ENCODE measurements at places on chromosomes 12 and 14. TPM values are rescaled to one million over a fixed set of nuclear protein-coding genes. Genes with fewer than 3 reads are reported as not detected.

Gene CIROP
- not detected for total RNA-seq

Gene MRPL52
- 77.9 TPM for total RNA-seq

Gene CFAP54
- total RNA-seq = 0.20 TPM

Gene TRHDE
- not detected for total RNA-seq

Gene MUCL1
- not detected for total RNA-seq

Gene PRR4
- 9.2 TPM for total RNA-seq

Gene TPPP2
- total RNA-seq = not detected

Gene GPR132
- total RNA-seq = 0.43 TPM

Gene SPTB
- not detected for total RNA-seq

Gene TGM1
- not detected for total RNA-seq

Gene B4GALNT3
- total RNA-seq = 2.3 TPM
